ENCODE measurements at places on chromosomes 7 and 10.

DNA sequence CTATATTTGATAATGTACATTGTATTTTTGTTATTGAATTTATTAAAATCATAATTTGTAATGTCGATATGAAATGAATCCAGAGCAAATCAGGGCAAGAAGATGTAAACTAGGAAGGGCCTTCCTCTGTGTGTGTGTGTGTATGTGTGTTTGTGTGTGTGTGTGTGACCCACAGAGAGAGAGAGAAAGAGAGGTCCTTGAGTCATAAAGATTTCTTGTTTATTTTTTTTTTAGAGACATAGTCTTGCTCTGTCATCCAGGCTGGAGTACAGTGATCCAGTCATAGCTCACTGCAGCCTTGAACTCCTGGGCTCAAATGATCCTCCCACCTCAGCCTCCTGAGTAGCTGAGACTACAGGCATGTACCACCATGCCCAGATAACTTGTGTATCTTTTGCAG is 50.7 kb downstream of the INPP5F start:
- DNase-seq = no peak

- no peak for DNase-seq
These were observed 20.8 kb upstream of the ALOX5 start for GRCh38 chr10:45353186-45353585.

DNA sequence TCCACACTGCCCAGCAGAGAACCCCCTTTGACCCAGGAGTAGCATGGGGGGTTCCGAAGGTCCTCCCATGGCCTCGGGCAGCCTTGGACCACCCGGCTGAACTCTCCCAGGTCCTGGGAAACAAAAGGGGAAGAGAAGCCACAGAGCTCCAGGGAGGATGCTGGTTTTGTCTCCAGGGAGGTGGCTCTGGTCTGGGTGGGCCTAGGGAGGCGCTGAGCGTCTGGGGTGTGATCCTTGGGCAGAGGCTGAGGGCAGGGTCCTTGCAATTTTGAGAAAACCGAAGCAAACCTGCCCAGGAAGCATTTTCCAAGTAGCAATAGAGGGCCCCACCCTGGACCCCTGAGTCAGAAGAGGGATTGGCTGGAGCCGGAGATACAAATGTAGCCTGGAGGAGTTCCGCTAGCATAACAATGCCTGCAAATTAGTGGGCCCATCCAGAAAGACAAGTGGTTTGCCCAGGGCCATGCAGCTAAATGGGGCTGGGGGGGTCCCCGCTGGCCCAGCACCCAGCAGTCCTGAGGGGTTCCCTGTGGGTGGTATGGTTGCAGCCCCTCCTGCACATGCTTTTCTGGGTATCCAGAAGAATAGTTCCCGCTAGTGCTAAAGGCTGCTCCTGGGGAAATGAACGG is 2.0 kb downstream of the UTF1 start:
- no peak for DNase-seq

- no peak for DNase-seq
These were observed 309.5 kb downstream of the ATRNL1 start for GRCh38 chr10:115402699-115403098.

- DNase-seq = no peak
These were observed 6.9 kb downstream of the PIK3CG start for GRCh38 chr7:106871793-106872571.

- no peak for DNase-seq
These were observed 66.5 kb downstream of the CDK6 start for GRCh38 chr7:92769844-92770243.

GRCh38 chr7:37853468-37853867 is 5.1 kb downstream of the NME8 start:
- DNase-seq = no peak

DNA sequence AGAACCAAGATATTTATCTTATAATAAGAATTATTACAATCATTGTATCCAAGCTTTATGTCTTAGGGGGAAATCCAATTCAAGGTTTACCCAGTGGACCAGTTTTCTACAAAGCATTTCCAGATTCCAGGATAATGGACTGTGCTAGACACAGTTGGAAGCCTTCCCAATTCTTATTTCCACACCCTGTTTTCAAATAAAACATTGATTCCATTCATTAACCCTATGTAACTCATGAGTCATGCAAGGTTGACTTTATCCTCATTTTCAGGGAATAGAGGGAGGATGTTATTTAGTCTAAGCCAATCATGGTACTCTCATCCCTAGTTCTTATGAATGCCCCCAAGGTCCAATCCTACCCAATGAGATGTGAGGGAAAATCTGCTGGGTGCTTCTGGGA is 145.7 kb downstream of the RNLS start:
- no peak for DNase-seq

DNA sequence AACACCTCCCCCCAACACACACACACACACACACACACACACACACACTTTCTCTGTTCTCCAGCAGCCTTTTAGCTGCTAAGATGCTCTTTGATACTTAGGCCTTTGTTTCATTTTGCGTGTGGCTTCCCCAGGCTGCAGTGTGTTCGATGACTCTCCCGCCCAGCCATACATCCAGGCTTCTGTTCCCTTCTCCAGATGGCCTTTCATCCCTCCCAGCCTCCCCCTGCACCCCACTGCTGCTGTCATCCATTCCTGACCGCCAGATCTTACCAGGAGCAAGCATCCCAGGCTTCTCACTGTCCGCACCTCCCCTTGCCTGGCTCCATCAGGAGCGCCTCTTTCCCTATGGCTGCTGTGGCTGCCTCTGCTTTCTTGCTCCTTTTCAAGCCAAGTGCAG is 77.8 kb upstream of the PPIF start:
- no peak for DNase-seq

DNA sequence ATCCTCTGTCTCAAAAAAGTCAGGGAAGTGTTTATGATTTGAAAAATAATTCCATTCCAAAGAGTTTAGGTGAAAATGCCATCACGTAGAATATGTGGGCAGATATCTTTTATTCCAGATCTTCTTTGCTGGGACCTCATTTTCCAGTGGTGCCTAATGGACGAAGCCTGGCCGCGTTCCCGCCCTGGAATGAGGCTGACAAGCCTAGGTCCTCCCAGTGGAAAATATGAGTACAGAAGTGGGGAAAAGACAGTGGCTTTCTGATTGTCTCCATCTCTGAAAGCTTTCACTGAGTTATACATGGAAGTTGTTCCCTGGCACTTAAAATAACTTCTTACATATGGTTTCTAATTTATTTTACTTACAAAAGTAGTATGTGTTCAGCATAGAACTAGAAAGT is 139.4 kb downstream of the TACC2 start:
- DNase-seq = no peak

DNA sequence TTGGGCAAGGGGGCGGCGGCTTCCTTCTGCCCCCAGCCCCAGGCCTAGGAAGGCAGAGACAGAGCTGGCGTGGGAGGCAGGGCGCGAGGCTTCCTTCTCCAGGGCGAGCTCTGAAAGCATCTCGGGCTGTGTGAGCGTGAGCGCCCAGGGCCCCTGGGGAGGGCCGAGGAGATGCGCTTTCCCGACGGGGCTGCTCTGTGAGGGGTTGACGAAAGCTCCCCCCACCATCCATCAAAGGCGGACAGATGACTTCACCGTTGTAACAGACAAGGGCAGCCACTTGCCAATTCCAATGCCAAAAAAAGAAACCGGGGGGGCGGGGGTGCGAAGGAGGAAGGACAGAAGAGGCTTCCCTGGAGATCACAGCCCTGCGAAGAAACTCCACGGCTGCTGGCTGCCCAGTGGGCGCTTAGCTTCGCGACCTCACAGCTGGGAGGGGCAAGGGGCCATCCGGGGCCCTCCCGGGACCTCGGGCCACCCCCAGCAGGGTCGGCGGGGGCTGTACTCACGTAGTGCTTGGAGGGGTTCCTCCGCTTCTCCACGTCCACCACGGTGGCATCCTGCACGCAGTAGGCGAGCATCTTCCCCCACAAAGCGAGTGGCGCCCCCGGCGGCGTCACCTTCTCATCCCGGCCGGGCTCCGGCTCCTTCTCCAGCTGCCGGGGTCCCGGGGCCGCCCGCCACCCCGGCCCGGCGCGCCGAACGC is 537 bp downstream of the SH3PXD2A start:
- no peak for DNase-seq

- no peak for DNase-seq
These were observed 394.7 kb downstream of the TFEC start for GRCh38 chr7:115635876-115636275.

DNA sequence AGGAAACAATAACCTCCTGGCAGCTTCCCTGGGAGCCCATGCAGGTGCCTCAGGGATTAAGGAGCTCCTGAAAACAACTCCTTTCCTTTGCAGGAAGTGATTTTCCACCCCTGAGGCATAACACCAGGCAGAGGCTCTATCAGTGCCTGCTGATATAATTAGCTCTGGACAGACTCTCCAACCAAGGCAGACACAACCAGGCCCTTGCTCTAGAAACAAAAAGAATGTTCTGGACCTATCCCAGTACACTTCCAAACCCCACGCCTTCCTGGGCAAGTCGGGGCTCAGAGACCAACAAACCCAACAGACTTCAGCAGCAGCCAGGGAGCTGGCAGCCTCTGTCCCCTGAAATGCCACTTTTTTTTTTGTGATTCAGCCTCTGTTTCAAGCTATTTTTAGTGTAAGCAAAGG is 247.1 kb downstream of the KCNMA1 start:
- DNase-seq = no peak

DNA sequence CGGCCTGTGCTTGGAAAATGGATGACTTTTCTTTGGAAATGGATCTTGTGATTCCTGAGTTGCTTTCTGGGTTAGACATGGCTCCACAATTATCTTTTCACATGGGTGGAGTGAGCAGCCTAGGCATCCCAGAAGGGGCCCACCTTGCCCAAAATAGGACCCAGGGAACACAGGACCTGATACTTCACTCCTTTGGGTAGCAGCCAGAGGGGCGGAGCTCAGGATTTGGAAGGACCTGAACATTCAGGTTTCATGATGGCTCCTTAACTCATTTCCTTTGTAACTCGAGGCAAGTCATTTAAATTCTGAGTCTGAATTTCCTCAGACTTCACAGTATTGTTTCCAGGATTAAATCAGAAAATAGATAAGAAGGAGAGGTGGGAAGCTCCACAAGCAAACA is 178.3 kb upstream of the ZMIZ1 start:
- no peak for DNase-seq

- no peak for DNase-seq
These were observed 11.7 kb upstream of the HILPDA start for GRCh38 chr7:128443831-128444600.

DNA sequence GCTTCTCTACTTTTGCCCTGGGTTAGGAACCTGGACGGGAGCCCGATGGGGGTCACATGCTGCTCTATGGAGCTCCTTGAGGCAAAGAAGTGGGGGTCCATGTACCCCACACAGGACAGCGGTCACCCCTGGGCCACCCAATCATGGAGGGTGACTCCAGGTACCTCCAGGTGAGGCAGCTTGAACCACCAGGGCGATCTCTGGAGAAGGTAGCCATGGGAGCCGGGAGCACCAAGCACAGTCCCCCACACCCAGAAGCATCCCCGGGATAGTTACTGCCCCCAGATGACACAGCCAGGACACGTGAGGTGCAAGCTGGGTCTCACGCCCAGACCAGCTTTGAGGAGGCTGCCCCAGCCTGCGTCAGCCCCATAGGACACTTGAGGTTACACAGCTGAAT is 58.4 kb downstream of the C10orf143 start:
- DNase-seq = no peak

- no peak for DNase-seq
These were observed 81.9 kb downstream of the CREM start for GRCh38 chr10:35208536-35208935.

GRCh38 chr7:574661-575395 is 55.2 kb upstream of the PDGFA start:
- DNase-seq = no peak

DNA sequence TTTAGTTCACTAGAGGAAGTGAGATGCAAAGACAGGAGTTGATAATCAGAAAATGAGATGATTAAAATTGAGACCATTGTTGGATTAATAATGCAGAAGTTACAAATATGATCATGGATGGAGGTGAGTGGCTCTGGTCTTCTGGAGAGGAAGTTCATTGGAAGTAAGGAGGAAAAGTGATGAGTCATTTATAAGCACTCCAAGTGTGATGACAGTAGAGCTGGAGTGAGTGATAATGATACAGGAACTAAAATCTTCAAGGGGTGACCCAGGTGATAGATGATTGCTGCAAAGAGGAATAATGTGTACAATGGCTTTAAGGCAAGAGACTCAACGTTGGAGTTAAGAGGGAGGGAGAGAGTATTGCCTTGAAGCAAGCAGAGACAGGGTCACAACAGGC is 20.7 kb downstream of the ZNF32 start:
- no peak for DNase-seq

GRCh38 chr7:108140671-108141070 is 10.5 kb upstream of the LAMB4 start:
- no peak for DNase-seq

DNA sequence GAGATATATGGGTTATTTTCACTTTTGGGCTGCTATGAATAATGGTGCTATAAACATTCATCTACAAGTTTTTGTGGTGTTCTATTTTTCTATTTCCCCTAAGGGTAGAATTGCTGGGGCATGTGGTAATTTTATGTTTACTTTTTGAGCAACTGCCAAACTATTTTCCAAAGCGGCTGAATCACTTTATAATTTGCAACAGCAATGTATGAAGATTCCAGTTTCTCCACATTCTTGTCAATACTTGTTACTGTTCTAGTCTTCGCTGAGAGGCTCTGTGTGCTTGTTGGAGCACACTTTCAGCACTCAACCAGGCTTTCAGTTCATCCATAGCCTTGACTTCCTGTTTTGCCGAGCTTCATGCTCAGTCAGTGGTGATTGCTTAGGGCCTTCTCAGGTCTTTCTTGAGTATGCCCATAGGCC is 39.0 kb downstream of the ADK start:
- DNase-seq = no peak

GRCh38 chr10:77004917-77005564 is 632.6 kb downstream of the KCNMA1 start:
- DNase-seq = no peak

DNA sequence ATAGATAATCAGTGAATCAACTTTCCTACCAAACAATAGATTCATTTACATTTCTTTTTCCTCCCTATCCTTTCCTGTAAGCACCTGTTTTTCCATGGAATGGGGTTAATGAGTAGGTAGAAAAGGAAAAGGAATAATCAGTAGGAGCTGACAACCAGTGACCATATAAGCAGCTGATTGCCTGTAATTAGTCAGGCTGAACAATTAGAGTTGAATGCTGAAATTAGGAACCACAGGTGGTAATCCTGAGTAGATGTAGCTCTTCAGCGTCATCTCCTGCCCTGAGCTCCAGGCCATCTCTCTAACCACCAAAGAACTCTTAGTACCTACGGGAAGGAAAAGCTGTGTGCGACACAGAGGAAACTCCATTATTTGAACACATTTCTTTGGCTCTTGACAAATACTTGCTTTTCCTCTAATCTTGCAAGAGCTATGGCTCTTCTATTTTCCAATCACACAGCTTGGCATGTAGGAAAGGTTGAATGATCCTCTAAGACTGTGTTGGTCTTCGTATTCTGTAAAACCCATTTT is 63.8 kb downstream of the KLHDC10 start:
- DNase-seq = no peak

- no peak for DNase-seq
These were observed 23.2 kb downstream of the NKX2-3 start for GRCh38 chr10:99555825-99556523.

DNA sequence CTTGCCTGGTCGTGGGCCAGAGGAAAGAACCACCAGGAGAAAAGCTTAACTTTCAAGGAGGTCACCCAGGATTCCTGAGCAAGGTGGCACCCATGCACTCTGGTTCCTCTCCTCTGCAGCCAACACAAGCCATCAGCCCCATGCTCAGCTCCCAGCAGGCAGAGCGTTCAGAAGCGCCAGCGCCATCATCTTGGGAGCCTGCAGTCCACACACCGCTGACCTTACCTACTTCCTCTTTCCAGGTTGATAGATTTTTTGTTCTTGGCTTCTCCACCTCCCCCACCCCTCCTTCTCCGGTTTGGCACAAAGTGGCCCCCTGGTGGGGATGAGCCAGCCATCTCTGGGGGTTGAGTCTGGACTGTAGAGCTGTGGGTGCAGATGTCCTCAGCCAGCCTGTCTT is 1.7 kb upstream of the WDR86 start:
- DNase-seq = no peak
